ENCODE measurements at places on chromosomes 7 and 10.

DNA sequence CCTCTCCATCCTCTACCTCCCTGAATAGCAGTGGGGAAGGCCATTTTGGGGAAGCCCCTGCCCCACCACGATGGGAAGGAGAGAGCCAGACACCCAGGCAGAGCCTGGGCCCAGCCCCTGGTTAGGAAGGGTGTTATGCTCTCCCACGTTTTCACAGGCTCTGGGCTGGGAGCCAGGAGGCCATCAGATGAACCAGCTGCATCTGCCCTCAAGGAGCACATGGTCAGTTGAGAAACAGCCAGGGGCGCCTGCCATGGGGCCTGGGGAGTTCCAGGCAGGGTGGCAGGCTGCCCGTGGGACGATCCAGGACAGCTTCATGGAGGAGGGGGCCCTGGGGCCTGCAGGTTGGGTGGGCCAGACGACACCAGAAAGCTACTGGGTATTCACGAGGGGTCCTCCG is 47.5 kb downstream of the CAMK2B start:
- peak; percentile 32 for DNase-seq

DNA sequence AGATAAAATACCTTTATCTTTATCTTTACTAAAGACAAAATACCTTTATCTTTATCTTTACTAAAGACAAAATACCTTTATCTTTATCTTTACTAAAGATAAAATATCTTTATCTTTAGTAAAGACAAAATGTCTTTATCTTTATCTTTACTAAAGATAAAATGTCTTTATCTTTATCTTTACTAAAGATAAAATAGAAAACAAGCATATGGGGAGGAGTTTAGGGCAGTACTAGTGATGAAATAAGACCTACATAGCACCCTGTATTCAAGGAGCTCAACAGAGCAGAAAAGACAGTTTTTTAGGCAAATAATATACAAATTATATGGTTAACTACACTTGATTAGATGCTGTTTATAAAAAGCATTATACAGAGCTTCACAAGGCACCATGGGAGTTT is 19.3 kb downstream of the ANKRD22 start:
- DNase-seq, result no peak

GRCh38 chr10:77333610-77334340 is 303.8 kb downstream of the KCNMA1 start:
- peak; percentile 15 for DNase-seq

GRCh38 chr10:68559251-68559650 is 886 bp upstream of the TET1 start:
- DNase-seq, result no peak

DNA sequence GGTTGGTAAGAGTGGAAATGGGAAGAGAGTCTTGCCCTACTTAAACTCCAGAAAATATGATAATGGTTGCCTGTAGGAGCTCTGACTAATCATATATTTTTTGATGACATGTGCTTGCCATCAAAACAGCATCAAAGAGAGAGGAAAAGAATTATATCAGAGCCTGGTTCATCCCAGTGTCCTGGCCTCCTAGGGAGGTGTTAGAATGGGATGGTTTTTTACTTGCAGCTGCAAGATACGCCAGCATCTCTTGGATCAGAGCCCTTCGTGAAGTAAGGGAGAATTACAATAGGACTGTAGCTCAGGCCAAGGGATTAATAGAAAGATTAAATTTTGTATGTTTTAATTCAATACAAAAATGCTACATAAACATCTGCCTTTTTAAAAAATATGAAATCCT is 177.6 kb upstream of the HDAC9 start:
- DNase-seq, result no peak

- no peak for DNase-seq
These were observed 67.0 kb downstream of the CTBP2 start for GRCh38 chr10:125093199-125093973.

DNA sequence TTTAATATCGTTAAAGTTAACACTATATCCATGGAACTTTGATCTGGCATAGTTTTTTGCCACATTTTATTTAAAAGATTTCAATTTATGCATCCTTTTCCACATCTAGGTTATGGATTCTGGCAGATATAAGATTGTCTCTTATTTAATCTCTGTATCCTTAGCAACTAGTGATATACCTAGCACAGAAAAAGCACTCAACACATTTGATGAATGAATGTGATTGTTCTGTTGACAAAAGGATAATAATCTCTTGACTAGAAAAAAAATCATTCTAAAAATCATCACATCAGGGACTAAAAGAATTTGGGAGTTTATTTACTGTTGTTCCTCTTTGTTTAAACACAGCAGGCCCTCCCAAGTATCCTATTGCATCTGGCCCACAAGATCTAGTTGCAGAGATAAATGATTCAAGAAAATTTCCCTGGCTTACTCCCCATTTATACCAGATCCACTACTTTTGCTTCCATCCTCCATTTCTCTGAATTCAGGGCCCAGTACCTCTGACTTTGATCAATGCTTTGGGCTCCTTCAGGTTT is 84.0 kb upstream of the C1GALT1 start:
- no peak for DNase-seq

DNA sequence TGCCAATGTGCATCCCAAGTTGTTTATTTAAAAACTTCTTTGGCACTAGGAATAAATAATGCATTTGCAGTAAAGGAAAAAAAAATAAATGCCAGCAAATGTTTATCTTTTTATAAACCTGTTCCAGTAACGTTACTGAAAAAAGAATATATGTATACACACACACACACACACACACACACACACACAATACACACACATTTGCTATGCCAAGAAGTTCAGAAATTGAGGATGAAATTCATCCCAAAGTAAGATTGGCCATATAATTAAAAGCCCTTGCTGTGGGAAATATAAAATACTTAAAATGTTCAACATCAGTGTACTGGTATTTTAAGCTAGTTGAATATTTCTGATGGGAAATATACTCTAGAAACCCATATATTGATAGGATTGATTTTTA is 2.6 kb downstream of the PLXDC2 start:
- no peak for DNase-seq

DNA sequence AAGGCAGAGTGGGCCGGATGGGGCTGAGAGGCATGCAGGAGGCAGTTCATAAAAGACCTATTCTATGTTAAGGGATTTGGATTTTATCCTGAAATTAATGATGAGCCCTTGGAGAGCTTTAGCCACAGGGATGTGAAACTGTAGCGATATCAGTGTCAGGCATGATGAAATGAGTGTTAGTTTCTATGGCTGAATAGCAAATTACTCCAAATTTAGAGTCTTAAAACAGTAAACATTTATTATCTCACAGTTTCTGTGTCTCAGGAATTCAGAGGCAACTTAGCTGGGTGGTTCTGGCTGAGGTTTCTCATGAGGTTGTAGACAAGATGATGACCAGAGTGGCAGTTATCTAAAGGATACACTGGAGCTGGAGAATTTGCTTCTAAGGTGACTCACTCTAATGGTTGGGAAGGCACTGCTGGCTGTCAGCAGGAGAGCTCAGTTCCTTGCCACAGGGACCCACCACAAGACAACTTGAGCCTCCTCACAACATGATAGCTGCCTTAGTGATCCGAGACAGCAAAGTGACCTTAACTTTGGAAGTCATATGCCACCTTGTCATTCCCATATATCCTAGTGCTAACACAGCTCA is 36.7 kb upstream of the SFTPD start:
- DNase-seq, result no peak

- no peak for DNase-seq
These were observed 16.2 kb downstream of the ATG9B start for GRCh38 chr7:151008143-151008510.

DNA sequence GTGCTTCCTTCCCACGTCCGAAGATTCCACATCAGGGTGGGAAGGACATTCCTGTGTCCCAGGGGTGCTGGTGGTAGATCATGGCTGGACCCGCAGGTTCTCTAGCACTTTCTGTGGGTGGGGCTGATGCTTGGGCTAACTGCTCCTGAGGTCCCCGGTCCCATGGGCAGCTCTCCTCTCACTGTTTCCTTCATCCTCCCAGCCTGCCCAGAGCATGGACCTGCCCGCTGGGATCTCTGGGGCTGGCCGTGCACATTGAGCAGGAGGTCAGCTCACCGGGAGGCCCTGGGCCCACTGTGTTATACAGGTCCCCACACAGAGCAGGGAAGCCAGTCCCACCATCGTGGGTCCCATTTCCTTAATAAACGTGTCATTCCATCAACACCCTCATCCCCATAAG is 502.3 kb downstream of the TCERG1L start:
- no peak for DNase-seq

DNA sequence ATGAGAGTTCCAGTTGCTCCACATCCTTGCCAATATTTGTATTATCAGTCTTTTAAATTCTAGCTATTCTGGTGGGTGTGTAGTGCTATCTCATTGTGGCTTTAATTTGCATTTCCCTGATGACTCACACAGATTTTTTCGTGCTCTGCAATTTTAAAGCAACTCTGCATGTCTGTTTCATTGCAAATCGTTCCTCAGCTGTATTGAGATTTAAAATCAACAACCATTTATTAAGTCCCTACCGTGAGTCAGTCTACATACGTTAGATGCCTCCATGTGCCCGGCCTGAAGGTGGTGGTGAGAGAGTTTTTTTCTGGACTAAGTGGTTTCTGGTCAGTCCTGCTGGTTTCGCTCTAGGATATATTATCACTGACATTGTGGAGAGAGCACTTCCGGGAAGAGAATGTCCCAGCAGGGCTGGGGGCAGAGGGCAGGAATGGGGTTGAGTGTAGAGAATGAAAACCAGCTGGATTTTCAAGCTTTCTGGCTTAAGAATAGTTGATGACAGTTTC is 8.4 kb upstream of the HYCC1 start:
- no peak for DNase-seq

DNA sequence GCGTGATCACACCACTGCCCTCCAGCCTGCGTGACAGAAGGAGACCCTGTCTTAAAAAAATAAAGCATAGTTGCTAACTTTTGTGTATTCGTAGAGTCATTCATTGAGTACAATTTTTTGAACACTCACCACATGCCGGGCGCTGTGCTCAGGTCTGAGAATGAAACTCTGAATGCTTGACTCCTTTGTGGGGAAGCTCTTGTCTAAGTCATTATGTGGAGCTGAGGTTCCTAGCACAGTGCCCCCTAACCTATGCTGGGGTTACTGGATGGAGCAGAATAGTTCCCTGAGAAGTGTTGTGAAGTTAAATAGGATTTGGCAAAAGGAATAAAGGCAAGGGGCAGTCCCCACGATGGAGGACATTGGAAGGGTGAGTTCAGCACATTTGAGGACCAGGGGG is 123.3 kb downstream of the CELF2 start:
- DNase-seq, result no peak

GRCh38 chr7:106346678-106347217 is 62.0 kb upstream of the NAMPT start:
- no peak for DNase-seq

- no peak for DNase-seq
These were observed 14.2 kb downstream of the SKAP2 start for GRCh38 chr7:26850193-26850651.

DNA sequence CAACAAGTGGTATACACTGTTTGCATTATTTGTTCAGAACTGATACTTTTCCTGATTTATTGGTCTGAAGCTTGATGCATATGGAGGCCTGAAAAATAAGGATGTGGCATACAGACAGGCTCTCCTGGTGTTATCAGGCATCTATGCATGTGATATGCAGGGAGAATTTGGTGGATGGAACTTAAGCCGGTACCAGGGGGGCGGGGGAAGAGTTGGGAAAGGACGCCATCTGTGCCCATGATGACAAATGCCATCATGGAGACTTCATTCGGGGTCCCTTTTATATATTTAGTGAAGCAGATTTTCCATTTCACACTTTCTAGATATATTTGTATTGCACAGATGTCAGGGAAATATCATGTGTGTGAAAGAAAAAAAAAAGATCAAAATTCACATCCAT is 5.4 kb downstream of the HECW1 start:
- no peak for DNase-seq

DNA sequence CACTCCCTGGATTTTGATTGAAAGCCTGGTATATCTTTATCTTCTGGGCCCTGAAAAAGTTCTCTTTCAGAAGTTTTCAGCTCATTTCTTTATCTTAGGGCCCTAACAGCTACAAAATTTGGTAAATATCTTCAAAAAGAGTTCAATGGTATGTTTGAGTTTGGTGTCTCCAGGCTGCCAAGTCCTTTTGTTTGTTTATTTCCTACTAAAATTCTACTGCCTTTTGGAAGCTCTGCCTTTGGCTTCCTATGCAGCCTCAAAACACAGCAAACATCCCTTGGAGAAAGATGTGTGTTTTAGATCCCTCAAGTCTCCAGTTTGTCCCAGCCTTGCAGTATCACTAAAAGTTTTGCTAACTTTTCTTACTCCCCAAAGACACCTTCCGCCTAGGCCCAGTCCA is 146.8 kb downstream of the LRRTM3 start:
- no peak for DNase-seq

GRCh38 chr7:113921363-113921762 is 2.6 kb upstream of the PPP1R3A start:
- DNase-seq, result no peak

DNA sequence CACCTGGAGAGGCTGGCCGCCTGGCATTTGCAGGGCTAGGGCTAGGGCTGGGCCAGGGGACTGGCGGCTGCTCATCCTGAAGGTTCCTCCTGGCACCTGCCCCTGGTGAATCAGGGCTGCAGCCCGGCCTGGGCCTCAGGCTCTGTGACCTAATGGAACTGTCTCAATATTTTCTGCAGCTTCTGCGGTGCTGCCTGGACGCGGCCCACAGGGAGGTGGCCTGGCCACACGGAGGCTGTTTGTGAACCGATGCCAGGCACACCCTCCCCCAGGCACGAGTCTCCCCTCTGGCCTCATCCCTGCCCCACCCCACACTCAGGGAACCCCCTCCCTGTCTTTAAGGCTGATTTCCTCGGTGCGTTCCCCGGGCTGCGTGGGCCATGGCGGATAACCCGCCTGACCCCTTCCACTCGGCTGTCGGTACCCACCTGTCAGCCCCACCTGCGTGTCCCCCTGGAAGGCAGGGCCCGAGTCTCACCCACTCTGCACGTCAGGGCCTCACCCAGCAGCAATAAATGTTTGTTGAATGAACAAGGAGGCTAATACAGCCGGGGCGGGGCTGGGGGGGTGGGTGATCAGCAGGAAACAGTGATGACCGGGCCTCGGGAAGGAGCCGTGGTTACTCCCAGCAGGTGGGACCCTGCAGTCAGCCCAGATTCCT is 54.5 kb upstream of the DNAJB6 start:
- DNase-seq, result no peak

GRCh38 chr7:28900311-28900710 is 57.8 kb downstream of the TRIL start:
- no peak for DNase-seq

DNA sequence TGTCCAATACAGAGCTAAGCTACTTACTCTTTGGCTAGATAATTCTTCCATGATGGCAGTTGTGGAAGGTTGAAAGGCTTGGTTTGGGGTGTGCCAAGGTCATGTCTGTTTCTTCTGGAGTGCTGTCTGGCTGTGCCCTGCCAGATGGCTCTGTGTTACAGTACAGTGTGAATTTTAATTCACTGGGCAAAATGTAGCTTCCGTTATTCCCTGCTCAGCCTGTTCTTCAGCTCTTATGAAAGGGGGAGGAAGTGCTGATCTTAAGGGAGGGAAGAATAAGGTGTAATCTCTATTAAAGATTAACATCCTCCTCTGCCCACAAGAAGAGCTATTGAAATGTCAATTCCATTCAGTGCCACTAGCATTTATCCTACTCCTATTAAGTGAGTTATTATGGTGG is 52.2 kb downstream of the SND1 start:
- DNase-seq, result peak; percentile 67

- no peak for DNase-seq
These were observed 19.0 kb upstream of the CAPZA2 start for GRCh38 chr7:116843378-116843777.

- no peak for DNase-seq
These were observed 38.6 kb downstream of the SFTPD start for GRCh38 chr10:79910344-79910743.

- no peak for DNase-seq
These were observed 22.8 kb downstream of the PWWP2B start for GRCh38 chr10:132419538-132420468.

- no peak for DNase-seq
These were observed 426.4 kb downstream of the ACTR3B start for GRCh38 chr7:153185936-153186335.
